ENCODE measurements at places on chromosomes 7 and 10. TPM values are rescaled to one million over a fixed set of nuclear protein-coding genes. Genes with fewer than 3 reads are reported as not detected.
A peak's percentile ranks its signal among the peaks of the same experiment; 100 is the strongest.

- no peak for DNase-seq
Observed at GRCh38 chr7:67525588-67525987, 529.0 kb downstream of the TYW1 start.

DNA sequence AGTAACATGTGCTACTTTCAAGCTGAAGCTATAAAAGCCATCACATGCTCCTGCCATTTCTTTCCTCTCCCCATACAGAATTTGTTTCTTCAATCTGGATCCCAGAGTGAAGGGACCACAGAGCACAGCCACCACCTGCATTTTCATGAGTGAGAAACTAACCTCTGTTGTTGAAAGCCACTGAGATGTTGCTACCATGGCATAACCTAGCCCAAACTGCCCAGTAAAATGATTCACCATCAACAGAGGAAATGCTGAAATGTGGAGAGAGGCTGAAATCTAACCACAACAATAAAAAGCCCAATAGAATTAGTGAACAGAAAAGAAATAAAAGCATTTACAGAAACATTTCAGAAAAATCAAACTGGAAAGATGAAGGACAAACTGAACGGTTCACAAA lies 125.2 kb downstream of the AMPH start:
- no peak for DNase-seq

DNA sequence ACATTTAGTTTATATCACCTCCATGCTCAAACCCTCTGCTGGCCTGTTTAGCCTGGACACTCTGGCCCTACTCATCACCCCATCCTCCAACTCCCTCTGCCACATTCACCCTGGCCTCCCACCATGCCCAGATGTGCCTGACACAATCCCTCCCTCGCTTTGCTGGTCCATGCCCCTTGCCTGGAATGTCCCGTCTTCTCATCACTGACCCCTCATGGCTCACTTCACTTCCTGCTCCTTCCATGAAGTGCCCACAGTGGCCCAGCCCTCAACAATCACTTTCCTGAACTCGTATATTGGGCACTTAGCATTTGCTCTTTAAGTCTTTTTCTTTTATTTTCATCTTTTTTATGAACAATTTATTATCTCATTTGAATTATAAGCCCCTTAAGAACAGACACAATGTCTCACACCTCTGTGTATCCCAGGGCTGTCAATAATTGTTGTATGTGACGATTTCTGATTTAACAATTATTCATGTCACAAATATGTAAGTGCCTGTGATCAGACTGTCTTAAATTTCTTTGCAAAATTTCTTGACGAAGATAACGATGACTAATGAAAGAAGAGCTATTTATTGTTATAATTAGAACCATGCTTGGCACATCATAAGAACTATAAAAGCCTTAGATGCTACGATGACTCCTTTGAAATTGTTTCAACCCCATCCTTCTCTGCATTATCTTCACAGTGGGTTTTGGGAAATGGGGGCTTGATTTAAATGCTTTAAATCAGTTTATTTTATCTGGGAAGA lies 209.9 kb upstream of the YAE1 start:
- DNase-seq = no peak

Gene EVX1
- total RNA-seq = not detected

- DNase-seq = no peak
Observed at GRCh38 chr10:113019692-113020474, 69.8 kb downstream of the TCF7L2 start.

DNA sequence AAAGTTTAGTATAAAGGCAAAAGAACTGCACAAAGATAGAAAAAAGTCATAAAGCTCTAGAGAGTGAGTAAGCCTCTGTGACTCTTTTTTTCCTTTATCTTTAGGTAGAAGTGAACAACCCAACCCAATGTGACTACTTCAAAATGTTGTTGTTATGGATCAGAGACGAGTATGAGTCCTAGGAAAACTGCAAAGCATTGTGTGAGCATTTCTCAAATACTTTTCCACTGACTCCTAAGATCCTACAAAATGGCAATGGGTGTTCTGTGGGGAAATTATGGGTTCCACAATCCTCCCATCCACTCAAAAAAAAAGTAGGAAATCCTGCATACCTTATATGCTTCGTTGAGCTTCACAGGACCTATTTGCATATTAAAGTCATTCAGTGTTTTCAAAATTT lies 177.1 kb downstream of the DGKI start:
- no peak for DNase-seq

DNA sequence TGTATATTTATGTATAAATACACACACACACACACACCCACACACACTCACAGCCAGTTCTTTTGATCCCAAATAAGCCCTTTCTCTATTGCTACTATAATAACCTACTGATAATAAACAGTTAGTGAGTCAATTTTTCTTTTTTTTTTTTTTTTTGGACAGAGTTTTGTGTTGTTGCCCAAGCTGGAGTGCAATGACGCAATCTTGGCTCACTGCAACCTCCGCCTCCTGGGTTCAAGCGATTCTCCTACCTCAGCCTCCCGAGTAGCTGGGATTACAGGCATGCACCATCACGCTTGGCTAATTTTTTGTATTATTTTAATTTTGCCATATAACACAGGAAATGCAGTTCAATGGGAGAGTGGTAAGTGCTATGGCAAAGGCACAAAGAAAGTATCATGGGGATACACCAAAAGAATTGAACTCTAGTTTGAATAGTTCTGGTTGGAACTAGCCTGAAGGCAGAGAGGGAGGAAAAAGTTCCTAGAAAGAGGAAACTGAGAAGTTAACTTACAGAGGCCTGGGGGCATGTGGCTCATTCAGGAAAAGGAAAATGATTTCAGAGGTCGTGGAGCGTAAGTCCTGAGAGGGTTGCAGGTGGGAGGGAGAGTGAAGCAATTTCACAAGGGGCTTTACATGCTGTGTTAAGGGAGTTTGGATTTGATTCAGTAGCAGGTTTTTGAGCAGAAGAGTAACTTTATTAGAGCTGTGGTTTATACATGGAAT lies 44.4 kb upstream of the JCAD start:
- no peak for DNase-seq

Gene MKI67
- 0.17 TPM for total RNA-seq

DNA sequence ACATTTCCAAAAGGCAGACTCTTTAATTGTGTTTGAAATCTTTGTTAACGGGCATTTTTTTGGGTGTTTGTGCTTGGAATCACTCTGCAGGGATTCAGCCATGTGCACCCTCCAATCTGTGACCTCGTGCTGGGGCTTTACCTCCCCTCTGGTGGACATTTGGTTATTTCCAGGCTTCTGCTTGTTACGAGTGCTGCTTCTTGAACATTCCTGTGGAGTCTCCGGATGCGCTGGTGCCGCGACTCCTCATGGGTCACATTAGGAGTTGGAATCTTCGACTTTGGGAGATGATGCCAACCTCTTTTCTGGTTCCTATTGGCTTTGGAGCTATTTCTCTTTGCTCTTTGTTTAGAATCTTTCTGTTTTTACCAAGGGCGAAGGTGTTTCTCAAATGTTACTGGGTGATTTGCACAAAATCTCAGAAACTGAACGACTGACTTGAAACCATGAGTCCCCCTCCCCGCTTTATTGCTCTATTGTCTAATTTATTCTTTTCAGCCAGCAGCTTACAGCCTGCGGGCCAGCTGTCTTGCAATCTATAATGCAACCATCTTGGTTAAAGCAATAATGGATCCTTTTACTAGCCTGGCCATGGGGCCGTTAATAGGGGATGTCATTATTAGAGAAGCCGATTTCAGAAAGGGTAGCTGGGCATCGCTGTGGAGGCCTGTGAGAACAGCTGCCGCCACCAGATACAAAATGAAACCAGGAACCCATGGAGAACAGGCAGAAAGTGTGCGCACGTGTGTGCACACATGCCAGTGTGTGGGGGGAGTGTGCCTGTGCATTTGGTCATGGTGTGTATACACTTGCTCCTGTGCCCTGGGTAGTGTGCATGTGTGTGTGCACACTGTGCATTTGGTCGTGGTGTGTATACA lies 9.9 kb upstream of the DPYSL4 start:
- DNase-seq = no peak

GRCh38 chr10:4217187-4217586 lies 432.2 kb upstream of the KLF6 start:
- no peak for DNase-seq

- no peak for DNase-seq
Observed at GRCh38 chr7:155987681-155988235, 175.5 kb upstream of the SHH start.

Gene DRGX
- total RNA-seq = not detected

DNA sequence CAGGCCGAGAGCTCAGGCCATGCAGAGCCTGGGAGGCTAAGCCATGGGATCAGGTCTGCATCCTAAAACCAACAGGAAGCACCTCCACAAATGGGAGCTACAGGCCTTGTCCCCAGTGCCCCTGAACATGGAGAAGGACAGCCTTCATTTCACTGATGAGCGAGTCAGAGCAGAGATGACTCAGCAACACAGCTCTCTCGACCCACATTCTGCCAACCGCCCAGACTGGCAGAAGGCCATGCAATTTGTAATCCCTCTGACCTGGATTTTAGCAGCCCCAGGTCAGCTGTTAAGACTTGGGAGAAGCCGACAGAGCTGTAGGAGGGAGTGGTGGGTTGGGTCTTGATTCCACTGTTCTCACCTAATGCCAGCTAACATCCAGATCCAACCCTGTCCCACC lies 25.5 kb downstream of the VOPP1 start:
- no peak for DNase-seq

Gene FAM25C
- not detected for total RNA-seq

GRCh38 chr10:13161857-13162271 lies 506 bp downstream of the MCM10 start:
- DNase-seq = no peak

Gene NODAL
- not detected for total RNA-seq

GRCh38 chr7:85095806-85096205 lies 91.0 kb downstream of the SEMA3D start:
- no peak for DNase-seq

- DNase-seq = no peak
Observed at GRCh38 chr7:159010937-159011721, 133.5 kb downstream of the VIPR2 start.

Gene LRRN3
- 42.7 TPM for total RNA-seq

GRCh38 chr10:30017556-30017955 lies 41.8 kb downstream of the JCAD start:
- no peak for DNase-seq

GRCh38 chr10:48470115-48470892 lies 134.6 kb downstream of the ARHGAP22 start:
- no peak for DNase-seq

Gene HOXA4
- not detected for total RNA-seq

- no peak for DNase-seq
Observed at GRCh38 chr10:125015356-125015944, 73.5 kb downstream of the ZRANB1 start.

DNA sequence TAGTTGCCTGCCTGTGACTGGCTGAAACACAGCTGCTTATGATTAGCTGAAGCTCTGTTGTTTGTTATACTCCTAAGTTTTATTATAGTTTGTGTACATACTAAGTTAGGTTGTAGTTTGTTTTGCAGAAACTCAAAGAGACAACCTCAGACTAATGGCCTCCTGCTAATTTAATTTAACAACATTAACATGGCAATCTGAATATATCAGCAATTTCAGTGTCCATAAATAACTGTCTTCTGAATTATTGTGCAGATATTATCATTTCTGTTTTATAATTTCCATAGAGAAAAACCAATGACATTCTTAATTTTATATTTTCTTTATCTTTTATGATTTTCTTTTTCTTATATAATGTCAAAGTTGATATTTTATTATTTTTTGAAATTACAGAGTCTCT lies 298.1 kb upstream of the PLXDC2 start:
- no peak for DNase-seq

GRCh38 chr7:102415685-102416225 lies 17.6 kb upstream of the ORAI2 start:
- DNase-seq = peak; percentile 68

DNA sequence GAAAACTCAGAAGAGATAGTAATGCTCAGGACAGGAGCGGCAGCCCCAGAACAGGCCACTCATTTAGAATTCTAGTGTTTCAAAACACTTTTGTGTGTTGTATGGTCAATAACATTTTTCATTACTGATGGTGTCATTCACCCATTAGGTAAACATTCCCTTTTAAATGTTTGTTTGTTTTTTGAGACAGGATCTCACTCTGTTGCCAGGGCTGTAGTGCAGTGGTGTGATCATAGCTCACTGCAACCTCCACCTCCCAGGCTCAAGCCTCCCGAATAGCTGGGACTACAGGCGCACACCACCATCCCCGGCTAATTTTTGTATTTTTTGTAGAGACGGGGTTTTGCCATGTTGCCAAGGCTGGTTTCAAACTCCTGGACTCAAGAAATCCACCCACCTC lies 65.9 kb upstream of the CAPZA2 start:
- DNase-seq = no peak

GRCh38 chr10:104069613-104070012 lies 16.1 kb downstream of the COL17A1 start:
- DNase-seq = no peak

DNA sequence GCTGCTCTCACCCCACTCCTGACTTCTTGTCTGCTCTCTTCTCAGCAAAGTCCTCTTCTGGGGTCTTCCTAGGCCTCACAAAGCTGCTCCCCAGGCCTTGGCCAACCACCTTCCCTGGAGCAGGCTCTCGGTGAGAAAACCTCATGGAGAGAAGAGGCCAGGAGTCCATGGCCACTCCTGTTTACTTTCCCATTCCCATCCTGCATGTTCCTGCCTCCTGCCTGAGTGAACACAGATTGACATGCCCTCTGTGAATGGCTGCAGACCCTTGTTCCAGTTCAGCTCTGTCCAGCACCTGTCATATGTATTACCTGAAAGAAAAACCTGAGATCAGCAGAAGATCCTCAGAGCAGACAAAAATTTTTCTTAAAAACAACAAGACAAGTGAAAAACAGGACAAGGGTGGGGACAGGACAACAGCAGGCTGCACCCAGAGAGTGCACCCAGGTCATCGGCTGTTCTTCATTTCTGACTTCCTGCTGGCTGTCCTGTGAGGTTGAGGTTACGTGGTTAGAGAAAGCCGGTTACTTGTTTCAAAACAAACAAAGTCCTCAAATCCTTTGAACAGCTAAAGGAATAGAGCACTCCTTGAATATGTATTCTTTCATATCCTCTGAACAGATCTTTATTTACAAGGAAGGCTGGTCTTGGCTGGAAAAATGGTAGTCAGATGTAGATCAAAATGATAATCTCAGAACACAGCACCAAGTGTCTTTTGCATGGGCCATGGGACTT lies 34.0 kb upstream of the DLD start:
- peak; percentile 64 for DNase-seq

Gene TFR2
- 6.2 TPM for total RNA-seq

DNA sequence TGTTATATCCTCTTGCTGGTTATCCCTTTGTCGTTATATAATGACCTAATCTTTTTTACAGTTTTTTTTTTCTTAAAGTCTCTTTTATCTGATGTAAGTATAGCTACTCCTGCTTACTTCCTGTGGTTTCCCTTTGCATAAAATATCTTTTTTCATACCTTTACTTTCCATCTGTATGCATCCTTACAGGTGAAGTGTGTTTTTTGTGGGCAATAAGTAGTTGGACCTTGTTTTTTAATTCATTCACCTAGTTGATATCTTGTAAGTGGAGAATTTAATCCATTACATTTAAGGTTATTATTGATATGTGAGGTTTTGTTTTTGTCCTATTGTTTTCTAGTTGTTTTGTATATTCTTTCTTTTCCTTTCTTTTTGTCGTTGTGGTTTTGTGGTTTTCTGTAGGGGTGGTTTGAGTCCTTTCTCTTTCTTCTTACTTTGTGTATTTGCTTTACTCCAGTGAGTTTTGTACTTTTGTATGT lies 168.6 kb downstream of the MLLT10 start:
- DNase-seq = no peak
